ENCODE measurements at places on chromosomes 3 and 15.

DNA sequence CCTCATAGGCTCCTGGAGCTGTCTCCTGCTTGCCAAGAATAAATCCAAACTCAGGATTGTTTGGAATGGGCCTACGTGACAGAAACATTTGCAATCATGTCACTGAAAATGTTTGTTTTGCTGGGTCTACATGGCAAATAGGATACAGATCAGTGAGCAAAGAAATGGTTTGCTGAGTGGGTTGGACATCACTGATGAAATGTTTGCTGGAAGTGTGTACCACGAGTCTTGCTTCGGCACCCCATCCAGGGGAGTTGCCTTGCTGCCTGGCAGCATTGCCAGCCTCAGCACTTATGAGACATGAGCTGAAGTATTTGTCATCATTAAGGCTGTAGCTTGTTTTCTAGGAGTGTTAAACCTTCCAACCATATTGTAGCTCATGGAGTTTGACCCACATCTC is 213.3 kb upstream of the CFAP20DC start:
- no peak for DNase-seq

DNA sequence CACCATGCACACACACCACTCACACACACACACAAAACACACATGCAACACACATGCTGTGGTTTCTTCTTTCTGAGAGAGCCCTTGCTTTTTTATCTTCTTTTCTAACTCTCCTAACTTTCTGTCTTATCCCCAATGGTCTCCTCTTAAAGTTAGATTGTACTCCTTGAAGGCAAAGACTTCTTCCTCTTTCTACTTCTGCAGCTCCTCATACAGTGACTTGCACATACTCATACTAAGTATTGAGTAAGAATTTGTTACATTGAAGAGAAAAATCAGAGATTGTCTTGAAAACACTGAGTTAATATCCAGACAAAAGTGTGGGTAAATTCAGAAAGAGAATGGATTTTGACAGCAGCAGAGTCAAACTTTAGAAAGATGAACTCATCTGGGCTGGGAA is 64.4 kb downstream of the GTPBP8 start:
- DNase-seq: no peak

- no peak for DNase-seq
These were observed 53.8 kb downstream of the GJD2 start for GRCh38 chr15:34700891-34701427.

- no peak for DNase-seq
These were observed 4.5 kb downstream of the PLXNB1 start for GRCh38 chr3:48425281-48425812.

GRCh38 chr3:67500709-67501108 is 153.7 kb downstream of the SUCLG2 start:
- no peak for DNase-seq

- DNase-seq: no peak
These were observed 180.6 kb downstream of the ANXA2 start for GRCh38 chr15:60217161-60217560.

GRCh38 chr3:43620831-43621655 is 768 bp downstream of the ANO10 start:
- DNase-seq: no peak

DNA sequence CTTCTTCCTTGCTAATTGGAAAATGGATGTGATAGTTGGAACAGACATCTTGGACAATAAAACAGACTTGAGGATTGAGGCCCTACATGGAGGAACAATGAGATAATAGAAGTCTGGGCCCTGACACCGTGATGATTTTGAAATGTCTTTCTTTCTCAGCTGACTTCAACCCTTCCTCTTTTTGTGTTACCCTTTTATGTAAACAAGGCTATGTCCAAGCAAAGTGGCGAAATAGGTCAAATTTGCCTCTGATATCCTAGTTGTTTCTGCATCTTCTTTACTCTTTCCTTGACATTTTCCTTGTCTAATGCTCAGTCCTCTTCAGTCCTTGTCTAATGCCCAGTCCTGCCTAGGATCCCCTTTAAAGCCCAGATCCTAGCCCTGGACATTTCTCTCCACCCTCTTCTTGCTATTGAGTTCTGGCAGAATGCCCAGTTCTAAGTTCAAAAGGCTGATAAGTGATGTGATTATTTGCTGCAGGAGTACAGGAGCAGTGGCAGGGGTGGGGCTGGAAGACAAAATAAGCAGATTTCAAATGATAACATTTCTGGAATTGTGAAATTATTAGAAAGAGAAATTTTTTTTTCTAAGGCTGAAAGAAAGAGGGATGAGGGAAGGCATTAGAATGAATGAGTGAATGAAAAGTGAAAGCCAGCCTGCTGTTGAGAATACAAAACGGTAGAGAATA is 6.5 kb upstream of the VPS8 start:
- no peak for DNase-seq

DNA sequence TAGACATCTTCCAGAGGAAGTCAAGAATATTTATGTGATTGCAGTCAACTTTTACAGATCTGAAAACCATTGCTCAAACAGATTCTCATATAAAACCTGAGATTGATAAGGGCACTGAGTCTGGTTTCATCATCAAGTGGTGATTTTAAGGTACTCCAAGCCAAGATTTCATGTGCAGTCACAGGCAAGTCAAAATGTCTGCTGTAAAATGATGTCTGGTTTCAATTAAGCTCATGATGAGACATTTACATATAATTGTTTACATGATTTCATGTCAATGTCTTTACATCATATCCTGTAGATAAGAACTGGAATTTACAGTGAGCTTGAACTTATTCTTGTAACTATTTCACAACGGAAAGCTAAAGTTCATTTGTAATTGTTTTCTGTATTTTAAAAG is 1215.5 kb downstream of the ROBO2 start:
- peak; percentile 88 for DNase-seq

GRCh38 chr3:16477521-16477920 is 36.0 kb downstream of the RFTN1 start:
- no peak for DNase-seq

DNA sequence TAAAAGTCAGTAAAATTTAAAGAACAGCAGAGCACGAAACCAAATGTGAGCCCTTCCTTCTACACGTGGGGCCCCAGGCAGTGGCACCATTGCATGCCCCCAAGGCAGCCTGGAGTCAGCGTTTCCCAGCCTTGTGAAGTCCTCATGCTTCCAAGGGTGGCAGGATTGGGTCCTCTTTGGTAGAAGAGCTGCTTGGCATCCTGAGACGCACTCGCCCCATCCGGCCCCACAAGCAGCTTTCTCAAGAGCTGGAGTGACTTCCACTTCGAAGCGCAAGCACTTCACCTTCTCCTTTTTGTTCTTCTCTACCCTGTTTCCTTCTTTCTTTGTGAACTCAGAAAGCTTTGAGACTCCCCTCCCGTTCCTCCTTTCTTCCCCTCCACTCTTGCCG is 34.7 kb downstream of the ZNF710 start:
- DNase-seq: no peak

DNA sequence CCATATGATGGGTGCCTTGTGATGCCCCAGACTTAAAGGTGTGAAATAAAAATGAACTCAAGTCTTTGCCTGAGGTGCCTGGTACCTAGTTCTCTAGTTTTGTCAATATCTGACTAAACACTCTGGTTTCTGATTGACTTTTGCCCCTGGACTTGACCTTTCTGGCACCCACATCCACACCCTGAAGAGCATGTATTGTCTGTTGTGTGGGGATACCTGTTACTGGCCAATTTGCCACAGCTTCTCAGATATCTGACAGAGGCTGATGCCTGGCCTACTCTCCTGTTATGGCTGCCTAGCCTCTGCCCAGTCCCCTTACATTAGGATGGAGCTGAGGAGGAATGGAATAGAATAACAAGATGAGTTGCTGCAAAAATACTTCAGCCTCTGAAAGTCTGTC is 3.6 kb downstream of the ZBTB38 start:
- DNase-seq: no peak

DNA sequence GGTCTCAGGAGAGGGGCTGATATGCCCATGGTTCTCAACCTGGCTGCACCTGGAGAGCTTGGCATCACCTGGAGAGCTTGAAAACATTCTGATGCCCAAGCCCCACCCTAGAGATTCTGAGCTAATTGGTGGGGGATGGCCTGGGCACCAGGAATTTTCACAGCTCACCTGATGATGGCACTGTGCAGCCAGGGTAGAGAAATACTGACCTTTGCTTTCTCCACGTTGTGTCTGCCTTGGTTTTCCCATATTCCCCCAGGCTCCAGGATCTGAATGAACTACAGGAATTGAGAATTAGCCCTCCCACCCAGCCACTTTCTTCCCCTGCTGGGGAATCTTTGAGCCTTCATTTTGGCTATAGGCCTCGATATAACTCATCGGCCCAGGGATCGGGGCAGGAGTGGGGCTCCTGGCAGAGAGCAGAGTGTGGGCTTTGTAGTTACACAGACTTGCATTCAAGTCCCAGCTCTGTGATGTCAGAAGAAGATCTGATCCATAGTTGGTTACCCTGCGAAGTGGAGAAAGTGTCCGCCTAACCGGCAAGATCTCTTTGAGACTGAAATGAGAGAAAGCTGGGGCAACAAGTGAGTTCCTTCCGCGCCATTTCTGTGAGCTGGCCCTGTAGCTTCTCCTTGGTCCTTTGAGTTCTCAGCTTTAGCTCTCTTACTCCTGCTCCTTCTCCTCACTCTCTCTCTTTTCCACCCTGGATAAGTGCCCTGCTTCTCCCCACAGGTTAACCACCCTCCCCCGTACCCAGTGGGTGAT is 33.1 kb upstream of the UBE2Q2 start:
- DNase-seq: no peak

DNA sequence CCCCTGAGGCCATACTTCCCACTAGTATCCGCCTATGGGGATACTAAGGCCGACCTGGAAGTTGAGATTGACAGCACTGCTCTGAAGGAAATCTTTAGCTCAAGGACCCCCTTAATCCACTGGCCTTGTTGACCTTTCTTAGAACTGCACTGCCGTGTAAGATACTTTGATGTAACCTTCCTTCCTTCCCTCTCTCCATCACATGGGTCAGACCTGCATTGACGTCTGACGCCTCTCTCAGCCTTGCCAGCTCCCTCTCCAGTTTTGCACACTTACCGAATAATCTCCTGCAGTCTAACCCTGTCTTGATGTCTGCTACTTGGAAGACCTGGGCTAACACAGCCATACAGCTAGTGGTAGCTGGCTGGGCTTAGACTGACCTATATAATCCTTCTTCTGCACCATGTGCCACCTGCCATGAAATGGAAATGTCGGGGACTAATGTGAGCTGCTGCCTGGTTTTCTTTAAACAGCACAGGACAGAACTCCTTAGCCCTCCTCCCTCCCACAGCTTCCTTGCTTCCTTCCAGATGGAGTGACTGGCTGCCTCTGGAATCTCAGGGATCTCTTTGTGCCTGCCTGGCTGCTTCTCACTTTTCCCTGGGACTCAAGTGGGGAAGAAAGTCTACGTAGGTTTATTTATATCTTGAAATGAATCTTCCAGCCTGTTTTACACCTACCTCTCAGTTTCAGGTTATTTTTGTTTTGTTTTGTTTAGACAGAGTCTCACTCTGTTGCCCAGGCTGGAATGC is 39.2 kb upstream of the HERC1 start:
- no peak for DNase-seq

DNA sequence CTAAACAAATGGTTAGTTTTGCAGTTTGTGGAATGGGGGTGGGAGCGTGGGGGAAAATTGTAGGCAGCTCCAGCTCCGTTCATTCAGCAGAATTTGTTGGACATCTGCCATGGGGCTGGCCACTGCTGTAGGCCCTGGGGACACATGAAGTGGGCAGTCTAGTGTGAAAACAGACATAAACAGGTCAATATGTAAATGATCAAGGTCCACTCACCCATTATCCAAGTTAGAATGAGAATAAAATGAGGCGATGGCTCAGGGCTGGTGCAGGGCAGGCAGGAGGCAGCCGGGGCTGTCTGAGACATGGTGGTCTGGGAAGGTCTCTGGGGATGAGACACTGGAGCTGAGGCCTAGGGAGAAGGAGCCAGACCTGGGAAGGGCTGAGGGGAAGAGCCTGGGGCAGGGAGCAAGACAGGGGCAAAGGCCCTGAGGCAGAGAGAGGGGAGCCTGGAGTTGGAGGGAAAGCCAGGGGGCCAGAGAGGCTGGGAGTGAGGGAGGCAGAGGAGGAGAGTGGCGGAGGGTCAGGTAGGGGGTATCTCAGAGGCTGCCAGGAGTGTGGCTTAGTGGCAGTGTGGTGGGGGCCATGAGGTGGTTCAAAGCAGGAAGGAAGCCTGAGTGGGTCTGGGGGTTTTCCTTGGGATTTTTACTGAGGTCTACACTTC is 6.2 kb upstream of the SLC6A6 start:
- DNase-seq: no peak

DNA sequence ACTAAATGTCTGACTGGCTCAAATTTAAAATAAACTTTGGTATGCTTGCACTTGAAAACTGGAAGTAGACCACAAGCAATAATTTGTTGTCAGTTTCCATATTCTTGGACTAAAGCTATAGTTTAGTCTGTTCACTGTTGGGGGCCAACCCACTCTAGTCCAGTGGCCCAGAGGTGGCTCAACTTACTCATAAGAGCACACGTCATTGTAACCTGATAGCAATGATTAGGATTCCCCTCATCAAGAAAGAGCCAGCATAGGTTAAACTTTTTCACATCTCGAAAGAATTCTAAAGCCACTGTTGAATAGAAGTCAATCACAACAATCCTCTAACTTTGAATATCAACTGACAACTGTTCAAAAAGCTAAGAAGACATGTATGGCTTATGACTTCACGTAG is 147.0 kb downstream of the MEIS2 start:
- no peak for DNase-seq

GRCh38 chr3:28940994-28941393 is 339.9 kb upstream of the RBMS3 start:
- DNase-seq: no peak

GRCh38 chr3:35523838-35524237 is 115.5 kb upstream of the ARPP21 start:
- no peak for DNase-seq

DNA sequence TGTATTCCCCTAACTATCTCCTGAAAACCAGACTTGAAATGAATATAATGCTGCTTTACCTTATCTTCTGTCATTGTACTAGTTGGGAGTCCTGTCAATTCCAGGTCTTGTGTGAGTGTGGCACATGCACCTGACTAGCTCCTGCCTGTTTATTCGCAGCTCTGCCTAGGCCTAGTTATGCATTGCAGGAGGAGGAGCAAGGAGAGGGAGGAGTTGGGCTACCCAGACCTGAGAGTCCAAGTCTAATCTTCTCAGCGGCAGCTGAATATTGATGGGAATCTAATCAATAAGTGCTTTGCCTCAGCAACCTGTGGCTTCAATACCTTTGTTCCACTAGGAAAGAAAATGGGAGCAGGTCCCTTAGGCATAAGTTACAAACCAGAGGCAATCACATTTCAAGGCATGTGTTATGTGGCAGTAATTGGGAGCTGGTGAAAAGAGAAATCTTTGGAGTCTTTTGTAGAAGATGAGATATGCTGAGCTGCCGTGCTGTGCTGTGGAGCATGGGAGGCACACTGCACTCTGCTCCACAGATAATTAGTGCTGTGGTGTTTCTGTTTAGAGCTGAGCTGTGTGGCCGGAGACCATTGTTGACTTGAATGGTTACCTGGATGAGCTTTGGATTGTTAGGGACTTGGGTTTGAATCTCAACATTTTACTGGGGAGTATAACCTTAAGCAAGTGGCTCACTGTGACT is at the start of gene SLC2A2:
Gene SLC2A2, minus strand, starts transcription at position 124 of the 697 bp plus-strand sequence. Its CDS starts 50 bp downstream, at position 74.
- DNase-seq: no peak

GRCh38 chr3:52715714-52716305 is 9.9 kb downstream of the SPCS1 start:
- no peak for DNase-seq

GRCh38 chr3:32184187-32184730 is 54.2 kb upstream of the CMTM8 start:
- DNase-seq: peak; percentile 59

GRCh38 chr15:80991421-80991820 is 1.8 kb upstream of the MESD start:
- DNase-seq: no peak

GRCh38 chr15:89660556-89660955 is 5.3 kb upstream of the KIF7 start:
- DNase-seq: no peak

- DNase-seq: no peak
These were observed 45.8 kb downstream of the TM6SF1 start for GRCh38 chr15:83153288-83153687.
